Panc1 (cell line): ENCODE measurements at places on chromosomes 3 and 15. TPM values are rescaled to one million over a fixed set of nuclear protein-coding genes. Genes with fewer than 3 reads are reported as not detected.

CACNA2D3 gene
- total RNA-seq, result 0.41 TPM

CLDN16 gene
- not detected for total RNA-seq

MCTP2 gene
- 0.15 TPM for total RNA-seq

XIRP1 gene
- total RNA-seq, result not detected

ARIH1 gene
- 192 TPM for total RNA-seq

IGSF11 gene
- total RNA-seq, result 0.33 TPM

APOD gene
- not detected for total RNA-seq

SH2D7 gene
- not detected for total RNA-seq

PIF1 gene
- total RNA-seq, result 38.6 TPM

ITIH1 gene
- 0.31 TPM for total RNA-seq

PGBD4 gene
- 2.3 TPM for total RNA-seq

UPK1B gene
- 4.4 TPM for total RNA-seq

PATL2 gene
- total RNA-seq, result 0.49 TPM

GRIP2 gene
- total RNA-seq, result 6.5 TPM

CCR1 gene
- not detected for total RNA-seq

GRAMD2A gene
- total RNA-seq, result 1.3 TPM

WWTR1 gene
- 298 TPM for total RNA-seq

SORD gene
- total RNA-seq, result 34.0 TPM
